NCI-H1930 (cell line): ENCODE measurements at places on chromosomes 5 and 9.

GRCh38 chr5:68331192-68332079 is 115.9 kb downstream of the PIK3R1 start:
- DNase-seq: no peak

GRCh38 chr5:2607598-2607997 is 143.9 kb downstream of the IRX2 start:
- DNase-seq: no peak

- DNase-seq: no peak
Measured at GRCh38 chr5:117800261-117800660, 1188.1 kb downstream of the DTWD2 start.

DNA sequence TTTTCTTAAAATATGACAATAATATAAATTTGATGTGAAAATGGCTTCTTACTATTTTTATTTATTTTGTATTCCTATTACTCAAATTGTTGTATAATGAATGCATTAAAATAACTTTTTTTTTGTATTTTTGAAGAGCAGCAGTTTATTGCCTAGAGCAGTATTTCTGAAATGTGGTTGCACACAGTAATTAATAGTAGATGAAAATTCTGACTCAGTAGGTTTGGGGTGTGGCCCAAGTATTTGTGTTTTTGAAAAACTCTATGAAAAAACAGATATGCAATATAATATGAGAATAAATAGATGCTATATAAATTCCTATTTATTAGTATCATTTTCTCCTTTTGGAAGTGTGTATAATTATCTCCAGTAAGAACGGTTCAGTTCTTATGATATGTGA is 2225.3 kb upstream of the C9orf72 start:
- no peak for DNase-seq

- no peak for DNase-seq
Measured at GRCh38 chr5:177510567-177511053, 984 bp upstream of the DOK3 start.

GRCh38 chr5:56476487-56476856 is 243.3 kb upstream of the ANKRD55 start:
- DNase-seq: no peak

GRCh38 chr5:113680534-113680933 is 167.0 kb downstream of the YTHDC2 start:
- DNase-seq: no peak

GRCh38 chr5:66171349-66172344 is 27.5 kb downstream of the SREK1 start:
- no peak for DNase-seq

- DNase-seq: no peak
Measured at GRCh38 chr5:153702265-153702664, 211.8 kb downstream of the GRIA1 start.

DNA sequence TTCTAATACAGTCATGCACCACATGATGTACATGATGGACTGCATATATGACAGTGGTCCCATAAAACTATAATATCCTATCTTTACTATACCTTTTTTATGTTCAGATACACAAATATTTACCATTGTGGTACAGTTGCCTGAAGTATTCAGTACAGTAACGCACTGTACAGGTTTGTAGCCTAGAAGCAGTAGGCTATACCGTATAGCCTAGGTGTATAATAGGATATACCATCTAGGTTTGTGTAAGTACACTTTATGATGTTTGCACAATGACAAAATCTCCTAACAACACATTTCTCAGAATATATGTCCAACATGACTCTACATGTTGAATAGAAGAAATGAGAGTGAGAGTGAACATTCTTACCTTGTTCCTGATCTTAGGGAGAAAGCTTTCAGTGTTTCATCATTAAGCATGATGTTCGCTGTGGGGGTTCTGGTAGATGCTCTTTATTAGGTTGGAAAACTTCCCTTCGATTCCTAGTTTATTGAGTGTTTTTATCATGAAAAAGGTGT is 31.8 kb downstream of the AMBP start:
- no peak for DNase-seq

DNA sequence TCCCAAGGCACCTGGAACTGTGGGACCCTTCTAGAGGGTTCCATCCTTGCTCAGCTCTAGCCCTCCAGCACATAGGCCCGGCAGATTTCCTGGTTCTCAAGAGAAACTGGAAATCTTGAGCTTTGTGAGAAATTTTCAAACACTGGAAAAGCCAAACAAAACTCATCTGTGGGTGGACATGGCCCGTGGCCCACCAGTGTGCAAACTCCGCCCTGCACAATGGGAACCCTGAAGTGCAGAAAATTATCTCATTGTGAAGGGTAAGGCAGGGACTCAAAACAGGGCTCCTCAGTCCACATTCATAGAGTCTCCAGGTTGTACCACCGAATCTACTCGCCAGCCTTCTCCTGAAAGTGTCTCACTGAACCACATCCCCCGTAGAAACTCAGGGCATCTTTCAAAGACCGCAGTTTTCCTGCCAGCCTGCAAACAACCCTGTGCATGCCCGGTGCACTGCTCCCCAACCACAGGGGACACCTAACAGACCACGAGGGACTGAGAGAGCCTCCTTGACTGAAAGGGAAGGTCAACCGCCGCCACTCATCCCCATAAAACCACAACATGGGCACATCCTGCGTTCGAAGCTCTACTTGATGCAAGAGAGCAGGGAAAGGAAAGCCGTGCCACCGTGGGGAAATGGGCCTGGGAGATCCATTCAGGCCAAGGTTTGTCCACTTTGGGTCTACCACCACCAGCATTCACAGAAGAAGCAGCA is 18.1 kb downstream of the ADAMTS2 start:
- no peak for DNase-seq

DNA sequence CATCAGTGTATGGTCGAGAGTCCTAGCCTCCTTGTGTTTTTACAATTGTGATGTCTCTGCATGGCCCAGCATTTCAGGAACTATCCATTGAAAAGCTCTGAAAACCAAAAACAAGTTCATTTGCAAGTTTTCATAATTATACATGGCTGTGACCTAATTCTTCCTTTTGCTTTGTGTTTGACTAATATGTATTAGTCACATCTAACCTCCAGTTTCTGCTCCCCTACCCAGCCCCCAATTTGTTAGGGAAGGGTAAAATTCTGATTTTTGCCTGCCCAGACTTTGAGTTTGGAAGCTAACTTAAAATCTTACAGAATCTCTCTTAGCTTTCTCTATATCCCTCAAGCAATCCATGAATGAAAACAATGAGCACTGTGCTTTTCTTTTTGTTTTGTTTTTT is 128.2 kb upstream of the SEMA6A start:
- no peak for DNase-seq

DNA sequence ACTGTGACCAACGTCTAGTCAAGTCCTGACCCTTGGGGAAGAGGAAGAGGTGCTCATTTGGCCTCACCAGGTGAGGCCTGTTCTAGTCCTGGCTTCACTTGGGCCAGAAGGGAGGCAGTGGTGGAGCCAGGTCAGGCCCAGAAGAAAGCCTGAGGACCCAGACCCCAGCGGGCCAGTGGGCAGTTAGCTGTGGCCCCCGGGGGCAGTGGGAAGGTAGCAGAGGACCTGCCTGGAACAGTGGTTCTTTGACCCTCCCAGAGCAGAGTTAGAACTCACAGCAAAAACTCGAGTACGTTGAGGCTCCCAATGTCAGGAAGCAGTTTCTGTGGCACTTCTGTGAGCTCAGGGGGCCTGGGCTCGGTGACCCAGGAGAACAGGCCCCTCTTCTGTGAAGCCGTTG is 66.0 kb upstream of the GARNL3 start:
- DNase-seq: no peak

- no peak for DNase-seq
Measured at GRCh38 chr9:87748881-87749280, 23.0 kb downstream of the CTSL start.

DNA sequence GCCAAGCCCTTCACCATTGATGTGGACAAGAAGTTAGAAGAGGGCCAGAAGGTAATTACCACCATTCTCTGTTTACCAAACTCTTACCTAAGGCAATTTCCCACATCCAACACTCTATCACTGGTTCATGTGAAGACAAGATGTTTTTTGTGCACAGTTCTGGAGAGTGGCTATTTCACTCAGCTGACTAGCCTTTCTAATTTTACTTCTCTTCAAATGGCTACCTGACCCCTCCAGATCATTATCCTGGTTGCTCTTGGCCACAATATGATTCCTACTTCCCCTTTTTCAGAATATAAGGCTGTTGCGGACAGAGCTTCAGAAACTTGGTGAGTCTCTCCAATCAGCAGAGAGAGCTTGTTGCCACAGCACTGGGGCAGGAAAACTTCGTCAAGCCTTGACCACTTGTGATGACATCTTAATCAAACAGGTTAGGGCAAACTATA is 7.1 kb downstream of the KIF20A start:
- no peak for DNase-seq

GRCh38 chr5:58944221-58944620 is 361.3 kb downstream of the RAB3C start:
- no peak for DNase-seq

GRCh38 chr9:131320031-131320685 is 30.6 kb downstream of the PLPP7 start:
- DNase-seq: no peak

DNA sequence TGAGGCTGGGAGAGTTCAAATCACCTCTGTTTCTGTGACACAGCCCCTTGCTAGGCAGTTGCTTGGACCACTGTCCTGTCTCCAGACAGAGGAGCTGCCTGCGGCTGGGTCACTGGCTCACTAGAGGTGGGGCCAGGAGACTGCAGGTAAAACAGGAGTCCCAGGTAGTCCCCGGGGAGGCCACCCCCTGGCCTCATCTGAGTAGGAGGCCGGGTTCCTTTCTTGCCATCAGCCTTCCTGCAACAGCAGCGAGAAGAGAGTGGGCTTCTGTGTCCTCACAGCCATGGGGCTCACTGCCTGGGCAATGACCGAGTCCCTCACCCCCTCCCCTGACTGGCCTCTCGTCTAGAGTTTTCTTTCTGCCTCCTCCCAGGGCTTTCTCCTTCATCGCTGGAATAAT is 197.5 kb downstream of the CDK5RAP2 start:
- DNase-seq: no peak

- no peak for DNase-seq
Measured at GRCh38 chr5:73254642-73255041, 81.6 kb downstream of the TMEM174 start.

GRCh38 chr9:841371-842209 is at the start of gene DMRT1:
DMRT1 (plus strand) TSS chr9:841697; CDS start chr9:841839, 142 bp downstream.
- DNase-seq: peak; percentile 46

DNA sequence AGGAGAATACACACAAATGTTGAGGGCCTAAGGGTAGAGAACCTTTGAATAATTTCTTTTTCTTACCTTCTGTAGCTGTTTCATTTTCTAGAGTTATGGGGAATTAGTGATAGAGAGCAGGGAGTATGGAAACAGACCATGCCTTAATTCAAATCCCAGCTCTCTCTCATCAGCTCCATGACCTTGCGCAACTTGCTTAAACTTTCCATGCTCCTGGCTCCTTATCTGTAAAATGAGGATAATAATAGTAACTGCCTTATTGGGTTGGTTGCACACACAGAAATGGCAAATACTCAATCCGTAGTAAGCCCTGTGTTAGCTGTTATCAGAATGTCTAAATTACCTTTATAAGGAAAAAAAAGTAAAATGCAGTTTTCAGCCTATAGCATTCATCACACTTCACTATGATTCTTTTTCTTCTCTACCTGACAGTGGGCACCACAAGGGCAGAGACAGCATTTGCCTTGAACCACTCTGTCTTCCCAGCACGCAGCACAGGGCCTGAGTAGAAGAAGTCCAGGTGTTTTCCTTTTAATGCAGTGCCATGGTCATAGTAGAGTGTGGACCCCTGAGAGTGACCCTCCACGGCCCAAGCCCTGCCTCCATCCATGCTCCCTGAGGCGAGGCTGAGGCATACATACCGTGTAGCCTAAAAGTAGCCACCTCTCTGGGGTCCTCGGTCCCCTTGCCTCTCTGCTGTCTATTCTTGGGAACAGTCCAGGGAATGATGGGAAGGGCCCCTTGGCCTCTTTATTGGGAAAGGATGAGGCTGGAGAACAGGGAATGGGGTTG is 17.4 kb downstream of the C5orf15 start:
- DNase-seq: no peak

- no peak for DNase-seq
Measured at GRCh38 chr5:98308231-98308630, 465.2 kb upstream of the RGMB start.

DNA sequence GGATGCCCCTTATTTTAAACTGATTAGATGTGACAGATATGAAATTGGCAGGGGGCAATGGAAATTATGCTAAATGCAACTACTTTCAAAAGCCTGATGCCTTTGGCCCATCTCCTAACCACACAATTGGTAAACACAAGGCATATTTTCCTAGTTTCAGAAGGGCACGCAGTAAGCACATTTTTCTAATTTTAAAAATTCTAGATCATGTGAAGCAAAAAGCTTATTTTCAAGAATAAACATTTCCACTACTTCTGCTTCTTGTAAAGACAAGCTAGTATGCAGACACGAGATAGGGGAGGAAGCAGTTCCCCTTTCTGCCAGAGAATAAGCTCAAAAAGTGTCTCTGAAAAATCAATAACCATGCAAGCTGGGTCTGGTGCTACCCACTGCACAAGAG is 67.7 kb downstream of the ABCA1 start:
- DNase-seq: no peak

GRCh38 chr5:150642567-150642927 is 2.1 kb downstream of the SYNPO start:
- no peak for DNase-seq

DNA sequence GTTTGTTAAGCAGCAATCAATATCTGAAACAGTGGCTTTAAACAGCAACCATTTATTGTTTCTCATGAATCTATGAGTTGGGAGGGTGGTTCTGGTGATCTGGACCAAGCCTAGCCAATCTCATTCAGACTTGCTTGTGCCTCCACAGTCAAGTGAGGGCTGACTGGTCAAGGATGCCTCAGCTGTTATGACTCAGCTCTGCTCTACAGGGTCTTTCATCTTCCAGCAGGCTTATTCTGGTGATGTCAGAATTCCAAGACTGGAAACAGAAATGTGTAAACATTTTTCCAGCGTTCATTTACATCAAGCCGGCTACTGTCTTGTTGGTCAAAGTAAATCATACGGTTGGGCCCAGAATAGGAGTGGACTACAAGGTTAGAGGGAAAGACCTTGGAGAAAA is 2.5 kb upstream of the PIP5K1B start:
- no peak for DNase-seq

GRCh38 chr5:93870649-93871048 is 129.2 kb upstream of the POU5F2 start:
- DNase-seq: no peak

GRCh38 chr9:114449236-114449635 is 56.0 kb downstream of the WHRN start:
- no peak for DNase-seq

- DNase-seq: no peak
Measured at GRCh38 chr5:175410926-175411325, 33.1 kb downstream of the DRD1 start.

DNA sequence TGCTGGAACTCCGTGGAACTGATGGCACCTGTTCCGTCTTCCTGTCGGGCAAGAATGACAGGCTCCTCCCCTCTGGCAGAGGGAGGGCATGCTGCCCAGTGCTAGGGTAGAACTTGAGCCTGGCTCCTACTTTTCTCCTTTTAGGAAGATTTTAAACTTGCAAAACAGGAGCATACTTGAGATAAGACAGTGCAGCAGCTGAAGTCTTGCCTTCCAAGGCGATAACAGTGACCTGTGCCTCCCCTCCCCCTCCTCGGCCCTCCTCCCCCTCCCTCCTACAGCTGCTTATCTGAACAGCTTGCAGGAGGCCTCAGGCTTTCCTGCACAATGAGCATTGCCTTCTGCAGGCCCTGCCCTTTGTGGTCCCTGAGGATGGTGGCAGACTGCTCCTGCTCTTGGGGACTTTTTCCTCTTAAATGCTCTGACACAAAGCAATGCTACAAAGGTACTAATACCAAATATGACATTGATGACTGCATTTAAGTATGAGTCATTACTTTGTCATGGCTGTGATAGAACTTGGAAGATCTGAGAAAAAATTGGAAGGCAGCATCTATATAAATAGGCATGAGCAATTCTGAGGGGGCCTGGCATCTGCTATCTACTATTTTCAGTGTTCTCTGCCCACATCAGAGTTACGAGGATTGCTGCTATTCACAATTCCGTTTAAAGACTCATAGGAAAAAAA is 2.0 kb downstream of the GADD45G start:
- no peak for DNase-seq
